Daoy (cell line): ENCODE measurements at places on chromosomes 6 and 20. TPM values are rescaled to one million over a fixed set of nuclear protein-coding genes. Genes with fewer than 3 reads are reported as not detected.

Gene DAAM2
- total RNA-seq: 2.1 and 5.2 TPM in 2 replicates

- no peak for DNase-seq
Observed at GRCh38 chr6:164015088-164015484, 600.6 kb downstream of the QKI start.

GRCh38 chr20:50683570-50683969 is 7.8 kb downstream of the RIPOR3 start:
- DNase-seq: no peak

DNA sequence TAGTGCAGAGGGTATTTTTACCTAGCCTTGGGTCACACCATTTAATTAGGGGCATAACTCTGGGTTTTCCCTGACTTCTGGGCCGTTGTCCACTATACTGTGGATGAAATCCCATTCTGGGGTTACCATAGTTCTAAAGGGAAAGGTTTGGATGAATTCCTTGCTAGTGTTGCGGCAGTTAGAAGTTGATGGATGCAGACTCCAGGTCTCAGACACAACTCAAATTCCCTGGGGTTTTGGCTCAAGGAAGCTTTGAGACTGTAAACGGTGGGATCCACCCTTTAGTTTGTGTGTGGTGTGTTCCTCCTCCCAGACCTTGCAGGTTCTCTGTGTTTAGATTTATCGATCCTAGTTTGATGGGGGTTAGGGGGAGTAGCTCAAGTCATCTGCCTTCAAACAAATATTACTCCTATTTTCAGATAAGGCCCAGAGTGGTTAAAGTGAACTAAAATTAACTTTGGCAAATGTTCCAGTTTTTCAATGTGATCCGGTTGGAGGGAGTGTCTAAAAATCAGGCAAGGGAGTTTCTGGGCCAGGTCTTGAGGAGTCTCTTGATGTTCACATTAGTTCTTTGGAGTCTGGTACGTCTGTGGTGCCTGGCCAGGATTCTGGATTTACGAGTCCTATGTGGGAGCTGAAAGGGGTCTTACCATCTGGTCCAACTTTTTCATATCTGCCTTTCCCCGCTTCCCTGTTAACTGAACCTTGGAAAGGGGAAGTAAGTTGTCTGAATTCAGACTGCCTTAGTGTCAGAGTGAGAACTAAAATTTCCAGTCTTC is 1.5 kb downstream of the RALY start:
- no peak for DNase-seq

DNA sequence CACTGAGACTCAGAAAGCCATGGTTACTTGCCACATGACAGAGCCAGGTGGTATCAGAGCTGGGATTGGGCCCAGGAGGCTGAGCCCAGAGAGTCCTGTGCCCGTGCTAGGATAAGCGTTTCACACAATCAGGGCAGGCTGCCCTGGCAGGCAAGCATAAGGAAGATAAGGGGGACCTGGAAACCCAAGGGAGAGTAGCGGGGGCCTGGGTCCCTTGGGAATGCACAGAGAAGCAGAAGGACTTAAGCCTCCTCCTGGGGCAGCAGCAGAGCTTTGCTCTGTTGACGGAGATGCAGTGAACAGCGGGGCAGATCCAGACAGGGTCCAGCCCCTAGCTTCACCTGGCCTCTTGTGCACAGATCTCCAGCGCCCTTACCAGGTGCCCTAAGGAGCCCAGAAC is 8.7 kb downstream of the TRIB3 start:
- DNase-seq: no peak
